ENCODE measurements at places on chromosomes 13 and 19.

- no peak for DNase-seq
Observed at GRCh38 chr13:24005755-24006281, 108.5 kb upstream of the C1QTNF9B start.

DNA sequence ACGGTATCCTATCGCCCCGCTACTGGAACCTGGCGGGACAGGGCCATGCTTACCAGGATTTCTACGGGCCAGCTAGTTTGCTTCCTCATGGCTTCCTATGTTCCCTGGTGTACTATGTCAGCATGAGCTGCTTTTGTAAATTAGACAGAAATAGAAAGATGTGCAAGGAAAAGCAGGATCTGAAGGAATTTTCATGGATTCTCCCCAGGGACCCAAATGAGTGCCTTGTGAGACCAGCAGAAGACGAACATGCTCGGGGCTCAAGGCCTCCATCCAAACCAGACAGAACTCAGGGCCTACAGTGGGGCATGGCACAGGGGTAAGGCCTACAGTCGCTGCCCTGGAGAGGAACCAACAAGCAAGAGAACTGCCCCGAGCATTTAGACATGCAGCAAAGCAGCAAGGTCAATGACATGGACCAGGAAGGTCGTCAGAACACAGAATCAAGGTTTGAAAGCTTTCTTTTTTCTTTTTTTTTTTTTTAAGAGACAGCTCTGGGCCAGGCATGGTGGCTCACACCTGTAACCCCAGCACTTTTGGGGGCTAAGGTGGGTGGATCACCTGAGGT, 17.3 kb downstream of the EPS15L1 start:
- no peak for DNase-seq

DNA sequence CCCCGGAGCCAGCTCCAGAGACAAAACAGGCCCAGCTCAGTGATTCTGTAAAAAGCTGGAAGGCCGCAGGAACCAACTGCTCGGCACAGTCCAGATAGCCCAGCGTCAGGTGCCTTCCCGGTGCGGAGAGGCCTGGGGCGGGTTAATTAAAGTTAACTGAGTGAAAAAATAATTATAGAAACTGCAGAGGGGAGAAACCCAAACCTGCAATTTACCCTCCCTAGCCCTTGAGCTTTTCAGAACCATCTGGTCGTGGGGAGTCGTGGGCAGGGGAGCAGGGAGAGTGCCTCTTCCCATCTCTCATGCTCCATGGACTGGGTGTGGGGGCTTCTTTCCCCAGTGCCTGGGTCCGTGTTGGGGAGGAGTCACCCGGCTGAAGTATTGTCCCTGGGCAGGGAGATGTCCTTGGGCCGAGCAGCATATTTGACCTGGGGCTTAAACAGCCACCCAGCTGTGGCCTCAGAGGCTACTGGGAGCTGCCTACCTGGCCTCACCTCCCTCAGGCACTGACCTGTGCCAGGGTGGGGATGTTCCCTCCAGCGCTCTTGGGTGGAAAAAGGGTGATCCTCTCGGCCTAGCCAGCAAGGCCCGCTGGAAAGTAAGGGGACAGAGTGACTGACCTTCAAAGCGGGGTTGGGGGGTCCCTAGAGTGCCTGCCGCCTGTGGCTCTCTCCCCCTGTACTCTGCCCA, 65.9 kb downstream of the CHST8 start:
- DNase-seq: no peak

DNA sequence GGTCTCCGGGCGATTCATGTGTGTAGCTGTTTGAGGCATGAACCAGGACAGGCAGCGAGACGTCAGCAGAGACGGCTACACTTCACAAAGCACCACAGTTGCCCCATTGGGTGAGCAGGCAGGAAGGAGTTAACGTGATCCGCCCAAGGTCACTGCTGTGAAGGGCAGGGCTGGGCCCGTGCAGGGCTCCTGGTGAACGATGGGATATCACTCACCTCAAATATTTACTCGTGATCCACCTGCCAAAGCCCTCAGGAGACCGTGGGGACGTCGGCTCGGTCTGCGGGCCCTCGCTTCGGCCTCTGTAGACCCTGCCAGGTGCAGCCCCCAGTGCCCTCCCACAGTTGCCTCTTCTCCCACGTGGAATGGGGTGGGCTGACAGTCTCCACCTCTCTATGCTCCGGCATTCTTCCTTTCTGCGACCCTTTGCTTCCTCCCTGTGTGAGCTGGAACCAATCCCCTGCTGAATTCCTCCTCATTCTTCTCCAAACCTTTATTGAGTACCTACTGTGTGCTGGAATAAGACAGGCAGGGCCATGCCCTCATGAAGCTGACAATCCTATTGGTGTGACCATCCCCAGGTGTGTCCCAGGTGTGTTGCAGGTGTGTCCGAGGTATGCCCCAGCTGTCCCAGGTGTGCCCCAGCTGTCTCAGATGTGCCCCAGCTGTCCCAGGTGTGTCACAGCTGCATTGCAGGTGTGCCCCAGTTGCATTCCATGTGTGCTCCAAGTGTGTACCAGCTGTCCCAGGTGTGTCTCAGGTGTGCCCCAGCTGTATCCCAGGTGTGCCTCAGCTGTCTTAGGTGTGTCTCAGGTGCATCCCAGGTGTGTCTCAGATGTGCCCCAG, 2.0 kb upstream of the GRK1 start:
- no peak for DNase-seq

- DNase-seq: no peak
Observed at GRCh38 chr13:72889495-72889894, 107.6 kb downstream of the PIBF1 start.

GRCh38 chr13:108813587-108814170, 184.3 kb downstream of the MYO16 start:
- no peak for DNase-seq

- no peak for DNase-seq
Observed at GRCh38 chr19:45117167-45117594, 24.2 kb downstream of the PPP1R37 start.

DNA sequence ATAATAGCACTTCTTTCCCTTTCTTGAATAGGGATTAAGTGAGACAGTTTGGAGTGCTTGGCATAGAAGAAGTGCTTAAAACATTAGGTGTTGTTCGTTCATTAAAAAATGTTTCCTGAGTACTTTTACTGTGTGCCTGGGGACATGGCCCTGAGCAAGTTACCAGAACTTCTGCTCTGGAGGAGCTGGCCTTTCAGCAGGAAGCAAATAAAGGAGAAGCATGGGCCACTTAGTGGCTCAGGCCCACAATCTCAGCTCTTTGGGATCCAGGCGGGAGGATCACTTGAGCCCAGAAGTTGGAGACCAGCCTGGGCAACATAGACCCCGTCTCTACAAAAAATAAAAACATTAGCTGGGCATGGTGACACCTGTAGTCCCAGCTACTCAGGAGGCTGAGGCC, 5.7 kb downstream of the DNM2 start:
- DNase-seq: no peak

GRCh38 chr13:33058776-33059327, 42.6 kb downstream of the KL start:
- DNase-seq: no peak

All from right forelimb (tissue), 1 donor.